ENCODE measurements at places on chromosomes 6 and 20.

GRCh38 chr20:36572701-36573102 is 695 bp upstream of the TGIF2 start:
- peak; percentile 22 for DNase-seq

- DNase-seq, result no peak
Observed at GRCh38 chr6:18429655-18430297, 42.6 kb downstream of the RNF144B start.

GRCh38 chr6:93419304-93420162 is at the start of gene EPHA7:
TSS of gene EPHA7 (minus strand) at chr6:93419559. CDS start at chr6:93419341, 218 bp downstream.
- DNase-seq, result no peak

GRCh38 chr20:23541330-23541729 is 27.0 kb downstream of the CST9L start:
- no peak for DNase-seq

- no peak for DNase-seq
Observed at GRCh38 chr20:25038591-25039015, 19.3 kb downstream of the ACSS1 start.

- no peak for DNase-seq
Observed at GRCh38 chr6:3318226-3318625, 59.5 kb downstream of the PSMG4 start.

GRCh38 chr6:87279196-87279595 is 43.2 kb upstream of the SMIM8 start:
- DNase-seq, result no peak

GRCh38 chr6:70537266-70537665 is 29.5 kb upstream of the SDHAF4 start:
- DNase-seq, result peak; percentile 18

DNA sequence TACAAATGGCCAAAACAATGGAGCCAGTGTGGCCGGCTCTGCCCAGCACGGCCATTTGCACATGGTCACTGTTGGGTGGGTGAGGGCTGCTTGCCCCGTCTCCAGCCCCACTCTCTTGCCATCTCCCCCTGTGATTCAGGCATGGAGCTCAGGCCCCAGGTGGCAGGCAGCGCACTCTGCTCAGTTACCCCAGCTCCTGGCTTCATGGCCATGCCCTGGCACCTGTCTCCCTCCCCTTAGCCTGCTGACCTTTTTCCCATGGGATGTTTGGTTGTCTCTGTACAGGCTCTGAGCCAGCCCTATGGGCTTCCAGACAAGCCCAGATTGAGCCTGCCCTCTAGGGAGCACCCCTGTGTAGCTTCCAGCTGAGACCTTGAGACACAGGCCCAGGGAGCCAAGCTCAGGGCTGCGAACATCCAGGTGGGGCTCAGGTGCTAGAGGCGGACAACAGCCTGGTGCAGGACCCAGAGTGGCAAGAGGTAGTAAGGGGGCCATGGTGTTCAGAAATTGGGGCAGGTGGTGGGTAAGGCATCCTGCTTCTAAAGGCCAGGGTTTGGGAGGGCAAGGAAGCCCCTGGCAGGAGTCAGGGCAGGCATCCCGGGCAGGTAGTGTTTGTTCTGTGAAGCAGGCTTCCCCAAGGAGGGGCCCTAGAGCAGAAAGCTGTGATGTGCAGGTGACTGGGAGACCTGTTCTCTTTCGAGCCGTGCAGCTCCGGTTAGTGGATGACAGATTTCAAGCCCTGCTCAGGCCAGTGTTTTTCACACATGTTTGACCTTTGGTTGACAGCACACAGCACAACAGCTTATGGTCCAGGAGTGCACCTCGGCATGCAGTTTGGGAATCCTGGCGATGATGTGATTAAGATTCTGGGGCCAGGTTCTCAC is 17.7 kb downstream of the SYNJ2 start:
- no peak for DNase-seq

DNA sequence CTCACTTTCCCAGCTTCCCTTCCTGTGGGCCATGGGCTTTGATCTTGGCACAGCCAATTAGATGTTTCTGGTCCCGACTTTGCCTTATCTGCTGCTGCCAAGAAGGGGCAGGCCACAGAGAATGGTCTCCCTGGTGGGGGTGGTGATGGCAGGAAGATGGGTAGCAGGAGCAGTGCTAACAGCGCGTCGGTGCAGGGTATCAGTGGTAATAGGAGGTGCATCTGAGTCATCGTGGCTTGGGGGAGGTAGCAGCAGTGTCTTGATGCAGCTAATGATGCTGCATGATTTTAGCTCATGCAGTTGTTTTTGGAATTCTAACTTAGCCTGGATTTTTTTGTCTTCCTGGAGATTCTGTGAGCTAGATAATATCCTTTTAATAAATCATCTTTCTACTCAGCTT is 18.9 kb upstream of the MAS1 start:
- DNase-seq, result no peak

DNA sequence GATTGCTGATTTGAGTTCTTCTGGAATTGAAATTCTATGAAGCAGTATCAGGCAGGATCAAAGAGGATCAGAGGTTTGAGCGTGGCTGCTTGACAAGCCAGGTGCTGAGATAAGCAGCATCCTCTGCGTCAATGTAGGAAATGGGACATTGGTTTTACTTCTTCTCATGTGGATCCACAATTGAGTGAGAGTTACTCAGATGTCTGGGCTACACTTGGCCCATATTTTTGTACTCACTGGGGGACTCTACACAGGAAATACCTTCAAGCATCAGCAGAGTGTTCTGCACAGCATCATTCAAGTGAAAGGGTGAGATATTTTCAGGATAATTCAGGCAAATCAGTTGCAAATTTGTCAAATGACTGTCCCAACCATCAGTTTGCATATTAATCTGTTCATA is 613.9 kb upstream of the ARID1B start:
- DNase-seq, result no peak

All from NAMALWA (cell line).